ENCODE measurements at places on chromosomes 3 and 15.

DNA sequence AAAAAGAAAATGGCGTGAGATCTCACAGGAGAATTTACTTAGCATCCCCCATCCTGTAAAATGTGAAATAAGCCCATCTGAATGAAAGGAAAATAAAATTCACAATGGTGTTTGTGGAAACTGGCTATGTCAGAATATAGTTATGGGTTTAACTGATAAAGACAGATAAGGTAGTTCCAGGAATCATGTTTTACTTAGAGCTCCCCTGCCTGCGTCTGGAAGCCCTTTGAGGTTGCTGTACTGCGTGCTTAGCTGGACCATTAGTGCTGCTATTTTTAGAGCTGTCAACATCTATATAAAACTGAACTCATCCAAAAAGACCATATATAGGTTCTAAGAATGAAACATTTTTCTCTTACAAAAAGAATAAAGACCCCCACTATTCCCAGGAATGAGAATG, 130.8 kb downstream of the LSAMP start:
- no peak for DNase-seq

DNA sequence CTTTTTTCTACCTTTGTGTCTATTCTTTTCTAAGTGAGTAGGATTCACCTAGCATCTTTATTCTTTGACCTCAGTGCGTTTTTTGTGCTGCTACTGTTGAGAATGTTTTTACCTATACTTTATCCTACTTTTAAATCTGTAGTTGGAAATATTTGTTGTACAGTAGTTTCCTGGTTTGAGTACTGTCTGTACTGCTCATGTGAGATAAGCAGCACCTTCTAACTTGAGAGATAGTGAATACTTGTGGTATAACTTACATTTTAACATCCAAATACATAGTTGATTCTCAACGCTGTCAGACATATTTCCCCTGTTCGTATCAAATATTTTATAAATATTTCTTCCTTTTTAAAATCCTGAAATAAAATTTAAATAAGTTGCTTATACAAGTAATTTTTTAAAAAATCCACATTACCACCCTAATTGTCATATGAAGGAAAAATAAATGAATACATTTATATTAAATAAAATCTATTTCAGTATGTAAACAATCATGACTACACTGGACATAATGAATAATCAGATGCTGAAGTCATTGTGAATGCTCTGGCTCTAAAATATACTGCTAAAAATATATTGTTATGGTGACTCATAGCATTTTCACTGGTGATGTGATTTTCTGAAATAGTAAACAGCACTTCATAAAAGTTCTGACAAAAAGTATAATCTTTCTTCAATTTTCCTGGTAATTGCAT, 17.4 kb downstream of the ATP11B start:
- DNase-seq, result no peak

GRCh38 chr3:158845765-158846350, 44.0 kb downstream of the MFSD1 start:
- no peak for DNase-seq

- DNase-seq, result no peak
These were observed 723.0 kb upstream of the BCHE start for GRCh38 chr3:166560253-166560652.

GRCh38 chr15:29162411-29162810, 107.2 kb downstream of the NSMCE3 start:
- no peak for DNase-seq

GRCh38 chr3:150308037-150308319, 100.1 kb upstream of the TSC22D2 start:
- DNase-seq, result no peak

Measured in stimulated activated CD4-positive, alpha-beta T cell treated with anti-CD3 and anti-CD28 coated beads, Interleukin-1b, Interleukin-23, amount 100 ng/mL, for 48 hours (primary cell).